Activated CD4-positive, alpha-beta T cell treated with anti-CD3 and anti-CD28 coated beads, Interleukin-2, amount 10 ng/mL, durations not matched to agents 7 days and 5 days (primary cell): ENCODE measurements at places on chromosomes 6 and 20. TPM values are rescaled to one million over a fixed set of nuclear protein-coding genes. Genes with fewer than 3 reads are reported as not detected.

DNA sequence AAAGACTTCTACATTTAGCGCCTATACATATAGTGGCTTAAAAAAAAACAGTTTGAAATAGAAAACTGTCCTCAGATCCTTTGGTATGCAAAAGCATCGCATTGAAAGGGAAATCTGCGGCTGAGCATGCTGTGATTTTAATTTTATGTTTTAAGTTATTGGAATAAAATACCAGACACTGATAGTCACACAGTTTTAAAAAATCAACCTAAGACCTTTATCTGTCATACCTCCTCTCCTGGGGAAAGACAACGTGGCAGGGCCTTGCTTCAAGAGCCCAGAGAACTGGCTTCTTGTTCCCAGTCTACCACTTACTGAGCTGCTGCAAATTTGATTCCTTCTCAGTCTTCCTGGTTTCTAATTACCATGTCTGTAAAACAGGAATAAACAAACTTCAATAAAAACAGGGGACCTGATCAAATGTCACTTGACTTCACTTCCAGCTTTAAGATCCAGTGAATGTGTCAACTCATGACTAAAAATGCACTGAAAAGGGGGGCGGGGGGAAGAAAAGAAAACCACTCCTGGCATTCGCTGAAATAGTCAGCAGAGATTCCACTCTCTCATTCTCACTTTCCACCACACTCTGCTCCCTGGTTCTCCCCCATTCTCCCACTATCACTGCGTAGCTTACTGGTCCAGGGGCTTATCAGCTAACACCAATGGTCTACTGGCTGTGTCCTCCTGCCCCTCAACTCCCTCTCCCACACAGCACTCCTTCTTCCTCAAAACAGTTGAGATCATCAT is 494.7 kb upstream of the MARCKS start:
- no peak for DNase-seq
- H3K4me1 ChIP-seq, result no peaks in the 10 kb centered on the region
- no peaks in the 10 kb centered on the region for H3K36me3 ChIP-seq
- H3K4me3 ChIP-seq, result no peak overlapping the region

- no peak overlapping the region for H3K4me3 ChIP-seq
- H3K27me3 ChIP-seq, result no peaks in the 10 kb centered on the region
- no peak overlapping the region for H3K27ac ChIP-seq
- H3K4me1 ChIP-seq, result no peaks in the 10 kb centered on the region
Observed at GRCh38 chr6:23316131-23316530, 746.8 kb downstream of the HDGFL1 start.

DNA sequence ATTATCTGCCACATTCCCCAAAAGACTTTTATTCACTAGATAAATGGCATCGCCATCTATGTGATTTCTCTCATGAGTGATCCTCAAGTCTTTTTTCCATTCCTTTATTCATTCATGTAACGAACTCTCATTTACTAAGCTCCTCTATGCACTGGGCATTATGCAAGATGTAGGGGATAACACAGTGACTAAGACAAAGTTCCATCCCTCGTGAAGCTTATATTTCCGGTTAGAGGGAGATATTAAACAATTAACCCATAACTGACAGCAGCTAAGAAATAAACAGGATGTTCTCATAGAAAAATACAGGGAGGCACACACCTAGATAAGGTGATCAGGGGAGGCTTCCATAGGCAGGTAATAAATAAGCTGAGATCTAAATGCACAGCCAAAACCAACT is 17.2 kb upstream of the PREX1 start:
- no peak for DNase-seq
- H3K27ac ChIP-seq, result no peak overlapping the region
- peaks cover 18% of the 10 kb centered on the region for H3K27me3 ChIP-seq
- H3K36me3 ChIP-seq, result no peaks in the 10 kb centered on the region
- no peaks in the 10 kb centered on the region for H3K4me1 ChIP-seq
- H3K4me3 ChIP-seq, result no peak overlapping the region

DNA sequence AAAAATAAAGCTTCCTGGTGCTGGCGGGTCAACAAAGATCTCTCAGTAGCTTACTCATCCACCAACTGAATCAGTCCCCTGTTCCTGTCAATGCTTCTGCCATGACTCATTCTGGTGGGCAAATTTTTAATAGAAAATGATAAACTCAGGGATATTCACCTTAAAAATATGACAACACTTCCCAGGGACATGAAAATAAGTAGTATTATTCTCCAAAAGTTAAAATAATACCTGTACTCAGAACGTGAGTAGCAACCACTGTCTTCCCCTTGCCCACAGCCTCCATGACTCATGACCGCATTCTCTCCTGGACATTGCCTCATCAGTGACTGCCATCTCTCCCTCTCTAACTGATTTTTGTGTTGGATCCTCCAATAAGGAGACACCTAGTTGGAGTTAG is 552.3 kb downstream of the KIF16B start:
- no peaks in the 10 kb centered on the region for H3K27me3 ChIP-seq
- H3K27ac ChIP-seq, result no peak overlapping the region
- no peaks in the 10 kb centered on the region for H3K4me1 ChIP-seq
- H3K4me3 ChIP-seq, result no peak overlapping the region
- DNase-seq, result no peak

The ALDH5A1 gene
- 3.6 TPM for total RNA-seq

The HLA-G gene
- total RNA-seq, result 1.3 TPM

The STMN3 gene
- total RNA-seq, result 49.4 TPM
